ENCODE measurements at places on chromosomes 1 and 21. TPM values are rescaled to one million over a fixed set of nuclear protein-coding genes. Genes with fewer than 3 reads are reported as not detected.

The LMOD1 gene
- total RNA-seq: 50.1 TPM

- no peak for DNase-seq
Observed at GRCh38 chr1:9486466-9487140, 52.7 kb upstream of the SLC25A33 start.

- DNase-seq: no peak
Observed at GRCh38 chr1:71104417-71104816, 23.6 kb upstream of the ZRANB2 start.

- DNase-seq: peak; percentile 9
Observed at GRCh38 chr1:111509997-111510375, 6.6 kb upstream of the ADORA3 start.

GRCh38 chr1:243849421-243850201 lies 432 bp downstream of the AKT3 start:
- DNase-seq: no peak

The NCSTN gene
- total RNA-seq: 109 TPM

The MASP2 gene
- total RNA-seq: not detected

DNA sequence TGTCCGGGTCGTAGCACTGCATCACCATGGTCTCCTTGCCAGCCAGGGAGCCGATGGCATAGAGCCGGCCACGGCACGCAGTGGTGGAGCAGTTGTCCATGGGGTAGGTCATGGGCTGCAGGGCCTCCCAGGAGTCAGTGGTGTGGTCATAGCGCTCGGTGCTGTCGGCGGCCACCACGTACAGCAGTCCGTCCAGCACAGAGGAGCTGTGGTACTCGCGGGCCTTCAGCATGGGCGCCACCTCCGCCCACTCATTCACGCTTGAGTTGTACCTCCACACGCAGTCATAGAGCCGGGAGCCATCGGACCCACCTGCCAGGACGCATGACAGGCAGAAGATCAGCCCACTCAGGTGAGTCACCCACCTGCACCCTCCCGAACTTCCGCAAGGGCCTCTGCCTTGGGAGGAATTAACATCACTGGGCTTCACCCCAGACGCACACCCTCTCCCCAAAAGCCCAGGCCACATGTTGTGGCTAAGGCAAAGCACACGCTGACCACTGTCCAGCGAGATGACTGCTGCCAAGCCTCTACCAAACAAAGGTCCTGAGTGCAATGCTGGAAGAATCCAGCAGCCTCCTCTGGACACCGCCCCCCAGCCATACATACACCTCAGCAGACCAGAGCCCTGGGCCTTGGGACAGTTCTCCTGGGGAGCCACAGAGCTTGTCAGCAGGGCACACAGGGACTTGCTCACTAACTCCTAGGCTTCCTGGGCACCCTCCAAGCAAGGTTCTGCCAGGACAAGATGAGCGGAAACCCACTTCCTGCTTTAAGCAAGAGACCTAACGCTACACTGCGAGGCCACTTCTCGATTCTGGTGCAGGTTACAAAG lies 3.3 kb downstream of the KLHL21 start:
- no peak for DNase-seq
